ENCODE measurements at places on chromosomes 12 and 14.

DNA sequence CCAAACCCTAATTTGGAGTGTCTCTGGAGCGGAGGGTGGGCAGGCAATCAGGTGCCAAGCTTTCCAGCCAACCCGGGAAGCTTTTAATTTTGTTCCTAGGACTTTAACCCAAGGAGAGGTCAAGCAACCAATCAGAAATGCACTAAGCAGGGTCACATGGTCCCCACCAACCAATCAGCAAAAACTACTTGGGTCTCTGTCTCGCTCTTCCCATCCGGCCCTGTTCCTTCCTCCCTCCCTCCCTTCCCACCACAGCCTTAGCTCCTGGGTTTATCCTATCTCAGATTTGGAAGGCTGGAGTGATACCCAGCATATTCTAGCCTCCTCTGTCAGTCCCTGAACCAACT is 7.3 kb downstream of the HOXC5 start:
- no peak for DNase-seq

GRCh38 chr12:109069307-109070271 is 17.2 kb downstream of the USP30 start:
- DNase-seq = no peak

- DNase-seq = no peak
Observed at GRCh38 chr12:100733817-100734593, 60.6 kb upstream of the ANO4 start.

DNA sequence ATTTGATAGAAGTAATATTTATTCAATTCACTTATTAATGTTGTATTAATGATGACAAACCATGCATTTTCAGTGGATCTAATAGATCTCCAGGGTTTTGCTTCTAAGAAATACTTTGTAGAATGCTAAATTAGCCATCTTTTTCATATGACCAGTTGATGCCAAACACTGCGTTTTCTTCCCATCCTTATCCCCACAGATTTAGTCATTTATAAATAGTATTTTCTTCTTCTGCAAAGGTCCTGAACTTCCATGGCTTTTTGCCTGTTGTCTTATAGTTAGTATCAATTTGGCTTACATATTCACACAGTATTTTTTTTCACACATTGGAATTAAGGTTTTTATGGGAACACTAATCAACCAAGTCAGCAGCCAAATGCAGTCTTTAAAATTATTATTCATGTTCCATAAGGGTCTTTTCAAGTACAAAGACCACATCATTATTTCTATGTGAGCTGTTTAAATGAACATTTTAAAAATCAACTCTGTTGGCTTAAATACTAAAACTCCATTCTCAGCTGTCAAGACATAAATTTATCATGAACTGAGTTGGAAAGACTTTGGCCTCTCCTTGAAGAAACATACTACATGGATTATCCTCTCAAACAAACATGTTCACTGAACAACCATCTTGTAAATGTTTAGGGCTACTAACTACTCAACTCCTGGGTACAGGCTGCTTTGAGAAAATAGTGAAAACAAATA is 1278.4 kb upstream of the FLRT2 start:
- no peak for DNase-seq

- no peak for DNase-seq
Observed at GRCh38 chr12:106942775-106943174, 12.9 kb upstream of the TMEM263 start.

GRCh38 chr12:93156086-93156716 is 221.5 kb upstream of the NUDT4 start:
- no peak for DNase-seq

DNA sequence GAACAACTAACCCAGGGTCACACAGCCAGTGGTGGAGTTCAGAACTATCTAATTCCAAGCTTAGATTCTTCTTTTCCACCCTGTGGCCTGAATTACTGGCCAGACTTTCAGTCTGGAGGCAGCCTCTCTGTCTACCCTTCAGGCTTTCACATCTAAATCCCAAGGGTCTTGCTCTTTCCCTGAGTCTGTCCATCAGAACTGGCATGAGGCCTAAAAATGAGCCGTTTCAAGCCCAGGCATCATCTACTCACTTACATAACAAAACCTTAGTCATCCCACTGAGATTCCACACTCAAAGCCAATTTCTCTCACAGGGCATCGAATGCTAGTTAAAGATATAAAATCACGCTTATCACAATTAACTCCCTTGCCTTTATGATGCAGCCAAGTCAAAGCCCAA is 1.3 kb upstream of the PTGDR start:
- no peak for DNase-seq

GRCh38 chr14:50094056-50094755 is 22.2 kb downstream of the VCPKMT start:
- DNase-seq = no peak

- no peak for DNase-seq
Observed at GRCh38 chr12:108921946-108922345, 42.1 kb downstream of the DAO start.

GRCh38 chr14:47675466-47676314 is at the start of gene MDGA2:
Gene MDGA2, minus strand, starts transcription at chr14:47675605.
- DNase-seq = peak; percentile 17

GRCh38 chr12:15152868-15153267 is 68.3 kb downstream of the RERG start:
- DNase-seq = no peak

- peak; percentile 39 for DNase-seq
Observed at GRCh38 chr14:99262977-99263448, 9.0 kb downstream of the BCL11B start.

GRCh38 chr12:115504306-115505290 is 772.9 kb downstream of the MED13L start:
- no peak for DNase-seq

DNA sequence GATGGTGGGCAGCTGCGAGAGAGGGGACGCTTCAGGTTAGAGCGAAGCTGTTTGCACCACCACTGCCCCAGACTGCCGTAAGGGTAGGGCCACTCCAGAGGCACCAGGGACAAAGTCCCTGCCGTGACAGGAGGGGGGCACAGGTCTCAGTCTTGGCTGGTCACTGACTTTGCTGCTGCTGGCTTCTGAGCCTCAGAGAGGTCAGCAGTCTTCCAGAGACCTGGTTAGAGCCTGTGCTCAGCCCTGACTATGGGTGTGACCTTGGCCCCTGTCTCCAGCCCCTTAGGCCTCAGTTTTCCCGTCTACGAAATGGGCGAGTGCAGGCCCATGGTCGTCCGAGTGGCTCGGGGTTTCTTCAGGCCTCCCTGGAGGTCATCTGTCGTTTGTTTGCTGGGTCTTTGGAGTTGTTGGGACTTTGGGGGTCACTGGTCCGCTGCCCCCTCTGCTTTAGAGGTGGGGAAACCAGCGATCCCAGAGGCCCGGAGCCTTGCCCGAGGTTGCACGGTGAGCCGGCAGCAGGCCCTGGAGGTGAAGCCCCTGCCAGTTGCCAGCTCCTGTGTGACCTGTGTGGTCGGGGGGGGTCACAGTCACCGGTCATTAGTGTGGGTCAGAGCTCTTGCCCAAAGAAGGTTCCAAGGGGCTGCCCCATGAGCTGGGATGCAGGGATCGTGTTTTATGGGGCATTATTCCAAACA is 15.3 kb downstream of the MEG3 start:
- no peak for DNase-seq

Data from activated CD4-positive, alpha-beta T cell treated with anti-CD3 and anti-CD28 coated beads, Interleukin-10, Interleukin-2, amounts not matched to agents 100 ng/mL and 50 ng/mL, durations not matched to agents 16 hours and 8 hours (primary cell).